GDM1 (cell line): ENCODE measurements at places on chromosomes 2 and 18.

DNA sequence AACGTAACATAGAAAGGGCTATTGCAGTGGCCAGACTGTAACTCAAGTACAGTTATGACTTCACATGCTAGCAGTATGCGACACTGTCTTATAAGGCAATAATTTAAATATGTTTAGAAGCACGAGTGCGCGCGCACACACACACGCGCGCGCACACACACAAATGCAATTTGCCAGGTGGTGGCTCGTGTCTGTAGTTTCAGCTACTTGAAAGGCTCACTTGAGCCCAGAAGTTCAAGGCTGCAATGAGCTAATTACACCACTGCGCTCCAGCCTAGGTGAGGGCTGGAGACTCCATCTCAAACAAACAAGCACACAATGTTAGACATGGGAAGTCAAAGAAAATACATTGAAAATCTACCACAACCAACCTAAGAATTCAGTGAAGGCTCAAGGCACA, 103.7 kb downstream of the USP34 start:
- no peak for DNase-seq

DNA sequence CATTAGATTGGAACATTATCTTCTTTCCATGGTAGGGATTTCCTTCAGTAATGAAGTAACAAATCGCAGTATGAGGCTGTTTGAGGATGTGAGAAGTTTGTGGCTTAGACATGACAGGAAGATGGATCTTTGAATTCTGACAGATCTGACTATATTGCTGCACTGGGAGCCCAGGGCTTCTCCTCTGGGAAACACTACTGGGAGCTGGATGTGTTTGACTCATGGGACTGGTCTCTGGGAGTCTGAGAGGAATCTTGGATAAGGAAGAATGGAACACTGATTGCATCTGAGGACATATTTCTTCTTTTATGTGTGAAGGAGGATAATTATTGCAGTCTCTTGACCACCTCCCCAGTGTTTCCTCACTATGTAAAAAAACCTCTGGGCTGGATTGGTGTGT, 77.2 kb upstream of the ST6GAL2 start:
- no peak for DNase-seq

DNA sequence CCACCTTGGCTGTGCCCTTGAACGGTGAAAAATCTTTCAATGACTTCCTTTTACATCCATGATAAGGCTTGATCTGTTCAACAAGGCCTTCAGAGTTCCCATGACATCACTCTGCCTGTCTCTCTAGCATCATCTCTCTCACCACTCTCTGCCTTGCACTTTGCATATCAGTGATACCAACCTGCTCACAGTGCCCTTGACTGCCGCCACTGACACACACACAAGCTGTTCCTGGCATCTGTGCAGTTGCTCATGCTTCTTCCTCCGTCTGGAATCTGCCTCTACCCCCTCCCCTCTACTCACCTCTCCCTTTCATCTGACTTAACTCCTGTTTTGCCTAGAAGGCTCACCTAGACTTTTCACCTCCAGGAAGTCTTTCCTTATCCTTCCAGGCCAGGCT, 79.1 kb upstream of the SEC11C start:
- DNase-seq: no peak

DNA sequence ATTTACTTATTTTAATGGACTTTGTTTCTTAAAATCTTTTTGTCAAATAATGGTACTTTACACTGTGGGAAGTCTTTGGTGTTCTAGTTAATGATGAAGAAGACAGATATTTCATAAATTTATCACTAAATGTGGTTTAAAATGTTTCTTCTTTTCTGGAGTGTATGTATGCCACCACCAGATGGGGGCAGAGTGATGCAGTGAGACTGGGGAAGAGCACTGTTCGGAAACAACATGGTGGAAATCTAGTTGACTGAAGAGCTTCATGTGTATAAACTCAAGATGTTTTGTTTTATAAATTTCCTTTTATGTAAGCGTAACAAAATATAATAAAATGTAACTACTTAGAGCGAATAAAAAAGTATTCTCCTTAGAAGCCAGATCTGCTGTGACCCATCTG, 195.1 kb downstream of the KCNE4 start:
- DNase-seq: no peak

DNA sequence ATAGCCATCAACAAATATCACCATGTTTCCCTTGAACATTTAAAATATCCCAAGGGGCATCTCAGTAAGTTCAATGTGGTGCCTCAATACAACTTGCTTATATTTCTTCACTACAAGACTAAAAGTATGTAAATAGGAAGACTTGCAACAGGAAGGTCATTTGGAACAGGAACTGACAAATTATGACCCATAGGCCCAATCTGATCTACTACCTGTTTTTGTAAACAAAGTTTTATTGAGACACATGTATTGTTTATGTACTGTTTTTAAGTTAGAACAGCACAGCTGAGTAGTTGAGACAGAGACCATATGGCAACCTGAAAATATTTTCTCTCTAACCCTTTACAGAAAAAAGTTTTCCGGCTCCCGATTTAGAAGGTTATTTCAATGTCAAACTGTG, 154.8 kb upstream of the TFPI start:
- DNase-seq: no peak

DNA sequence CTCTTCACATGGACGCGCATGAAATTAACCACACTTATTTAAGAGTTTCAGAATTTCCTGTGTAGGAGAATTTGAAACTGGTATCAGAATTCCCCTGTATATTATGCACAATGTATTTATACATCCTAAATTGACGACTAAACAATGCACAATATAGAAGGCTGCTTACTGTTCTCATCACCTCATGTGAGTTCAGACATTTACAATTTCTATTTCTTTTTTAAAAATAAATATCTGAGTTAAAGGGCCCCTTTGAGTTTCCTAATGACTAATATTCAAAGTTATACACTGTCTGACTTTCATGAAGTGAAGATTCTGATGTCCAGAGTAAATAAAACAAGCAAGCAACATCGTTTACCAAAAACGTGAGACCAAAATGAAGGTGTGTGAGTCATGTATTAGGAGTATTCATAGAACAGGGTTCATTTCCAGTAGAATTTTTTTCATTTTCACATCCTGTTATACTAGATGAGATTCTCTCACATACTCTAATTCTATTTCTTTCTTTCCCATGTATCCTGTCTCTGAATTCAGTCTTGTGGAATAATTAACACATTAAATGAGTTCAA, 406.2 kb downstream of the NUP35 start:
- DNase-seq: no peak

GRCh38 chr2:46796843-46797625, 118.6 kb downstream of the MCFD2 start:
- DNase-seq: no peak

- DNase-seq: no peak
These were observed 102.2 kb upstream of the CYP1B1 start for GRCh38 chr2:38178119-38178518.

DNA sequence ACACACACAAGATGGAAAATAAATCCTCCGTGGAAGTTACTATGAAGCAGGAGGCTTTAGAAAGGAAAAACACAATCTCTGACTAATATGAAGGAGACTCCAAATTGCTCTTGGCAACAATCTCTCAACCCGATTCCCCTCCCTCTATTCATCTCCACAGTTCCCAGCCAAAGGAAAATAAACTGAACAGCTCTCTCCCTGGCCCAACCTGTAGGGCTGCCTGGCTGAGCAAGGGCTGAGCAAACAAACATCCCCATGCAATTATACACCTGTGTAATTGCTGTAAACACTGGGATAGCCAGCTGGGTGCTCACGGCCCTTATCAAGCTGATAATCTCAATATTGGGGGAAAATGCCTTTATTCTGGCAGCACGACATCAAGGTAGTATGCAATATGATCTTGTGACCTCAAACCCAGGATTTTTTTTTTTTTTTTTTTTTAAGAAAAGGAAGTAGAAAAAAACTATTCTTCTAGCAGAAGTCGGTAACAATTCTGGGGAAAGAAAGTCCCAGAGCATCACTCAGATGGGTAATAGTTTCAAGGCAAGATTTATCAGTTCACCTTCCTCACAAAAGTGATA, 203.3 kb upstream of the SMAD2 start:
- DNase-seq: no peak

DNA sequence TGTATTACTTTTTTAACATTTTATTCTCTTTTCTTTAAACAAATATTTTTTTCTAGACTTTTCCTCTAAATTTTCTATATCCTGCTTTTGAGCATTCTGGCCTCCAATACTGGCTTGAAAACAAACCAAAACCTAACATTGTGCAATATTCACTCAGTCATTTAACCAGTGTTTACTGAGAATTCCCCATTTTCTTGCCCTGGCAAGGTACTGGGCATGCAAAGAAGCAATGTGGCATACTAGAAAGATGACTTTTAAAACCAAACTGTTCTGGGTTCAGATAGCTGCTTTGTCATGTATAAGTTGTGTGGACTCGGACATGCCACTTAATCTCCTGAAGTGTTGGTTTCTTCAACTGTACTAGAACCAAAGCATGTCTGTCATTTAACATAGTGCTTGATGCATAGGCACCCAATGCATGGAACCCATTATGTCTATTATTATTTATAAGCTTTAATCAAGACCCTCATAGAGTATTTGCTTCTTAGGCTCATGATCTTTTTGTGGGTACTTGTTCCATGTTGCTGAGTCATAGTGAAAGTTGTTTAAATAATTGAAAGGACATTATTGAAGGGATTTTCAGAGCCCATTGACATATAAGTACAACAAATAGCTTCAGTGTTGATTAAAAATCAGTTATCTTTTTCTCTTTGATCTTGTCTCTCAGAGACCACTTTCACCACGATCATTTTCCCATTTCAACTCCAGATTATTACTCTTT, 185.4 kb upstream of the OSR1 start:
- DNase-seq: no peak

- no peak for DNase-seq
These were observed 408.9 kb downstream of the PLCL1 start for GRCh38 chr2:198213253-198213652.

GRCh38 chr2:237872178-237872887, 12.9 kb downstream of the RAMP1 start:
- DNase-seq: no peak

DNA sequence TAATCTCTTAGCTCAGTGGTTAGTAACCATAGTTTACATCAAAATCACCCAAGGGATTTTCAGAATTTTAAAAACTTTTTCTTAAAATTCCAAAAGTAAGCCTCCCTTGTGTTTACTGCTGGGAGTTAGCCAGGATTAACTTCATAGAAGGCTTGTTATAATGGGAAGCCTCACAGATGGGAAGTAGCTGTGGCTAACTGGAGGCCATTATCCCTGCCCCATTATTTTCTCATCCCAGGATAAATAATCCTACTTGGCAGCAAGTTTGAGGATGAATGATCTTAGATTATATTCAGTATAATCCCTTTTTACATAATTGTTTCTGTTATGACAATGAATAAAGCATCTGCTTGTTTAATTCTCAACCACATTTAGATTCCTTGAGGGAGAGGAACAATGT, 25.5 kb downstream of the PLEK start:
- DNase-seq: no peak

GRCh38 chr2:100412881-100413321, 4.6 kb downstream of the CHST10 start:
- no peak for DNase-seq

GRCh38 chr18:76495006-76495370, at the start of gene ZNF516:
Gene ZNF516 (minus strand): TSS chr18:76495242. CDS start chr18:76443054, 52,188 bp downstream.
- no peak for DNase-seq

- DNase-seq: no peak
These were observed 384.1 kb downstream of the CDH19 start for GRCh38 chr18:66219817-66220216.
